ENCODE measurements at places on chromosomes 1 and 21.

DNA sequence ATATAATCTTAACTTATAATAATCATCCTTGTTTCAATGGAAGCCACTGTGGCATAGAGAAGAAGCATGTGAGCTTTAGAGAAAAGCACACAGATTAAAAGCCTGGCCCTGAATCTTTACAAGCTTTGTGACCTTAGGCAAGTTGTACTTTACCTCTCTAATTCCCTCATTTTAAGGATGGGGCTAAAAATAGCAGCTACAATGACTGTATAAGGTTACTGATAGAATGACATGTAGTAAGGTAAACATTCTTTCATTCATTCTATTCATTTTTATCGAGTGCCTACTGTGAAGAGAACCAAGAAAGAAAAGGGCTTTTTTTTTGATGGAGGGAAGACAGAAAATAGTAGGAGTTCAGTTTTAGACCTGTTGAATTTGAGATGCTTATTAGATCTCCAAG, 25.6 kb downstream of the CDKN2C start:
- no peak for DNase-seq

- DNase-seq, result no peak
These were observed at the start of gene EPHA8 for GRCh38 chr1:22562584-22563583. EPHA8 (plus strand) TSS chr1:22563489; CDS start chr1:22563636, 147 bp downstream.

- no peak for DNase-seq
These were observed 113.5 kb upstream of the CD34 start for GRCh38 chr1:208024406-208024805.

DNA sequence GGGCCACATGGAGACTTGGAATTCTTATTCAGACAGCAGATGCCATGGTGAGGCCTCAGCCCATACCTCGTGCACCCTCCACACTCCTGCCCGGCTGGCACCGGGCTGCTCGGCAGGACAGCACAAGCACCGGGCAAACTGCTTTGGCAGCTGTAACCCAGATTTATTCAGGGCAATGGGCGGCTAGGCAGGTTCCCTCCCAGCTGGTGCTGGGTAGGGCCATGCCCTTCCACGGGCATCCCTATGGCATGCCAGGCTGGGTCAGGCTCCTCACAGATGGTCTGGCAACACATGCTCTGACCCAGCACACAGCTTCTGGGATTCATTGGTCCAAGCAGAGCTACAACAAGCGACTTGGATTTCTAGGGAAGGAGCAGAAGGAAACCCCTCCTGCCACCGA, 53.4 kb downstream of the ATP1A1 start:
- no peak for DNase-seq

- DNase-seq, result no peak
These were observed 2.4 kb downstream of the THAP3 start for GRCh38 chr1:6627031-6627430.

DNA sequence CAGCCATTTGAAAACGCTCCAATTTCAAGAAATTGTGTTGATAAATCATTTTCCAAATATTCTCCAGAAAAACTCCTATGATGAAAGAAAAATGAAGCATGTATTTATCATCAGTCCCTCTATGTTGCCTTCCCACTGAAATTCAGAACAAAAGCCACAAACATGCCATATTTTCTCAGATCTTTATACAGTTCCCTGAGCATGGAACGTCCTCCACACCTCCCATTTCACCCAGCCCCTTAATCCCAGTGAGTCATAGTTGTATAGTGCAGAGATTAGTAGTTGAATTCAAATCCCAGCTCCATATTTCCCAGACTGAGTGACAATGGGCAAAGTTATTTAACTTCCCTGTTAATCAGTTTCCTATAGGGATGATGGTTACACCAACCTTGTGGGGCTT, 20.6 kb upstream of the NPL start:
- no peak for DNase-seq

DNA sequence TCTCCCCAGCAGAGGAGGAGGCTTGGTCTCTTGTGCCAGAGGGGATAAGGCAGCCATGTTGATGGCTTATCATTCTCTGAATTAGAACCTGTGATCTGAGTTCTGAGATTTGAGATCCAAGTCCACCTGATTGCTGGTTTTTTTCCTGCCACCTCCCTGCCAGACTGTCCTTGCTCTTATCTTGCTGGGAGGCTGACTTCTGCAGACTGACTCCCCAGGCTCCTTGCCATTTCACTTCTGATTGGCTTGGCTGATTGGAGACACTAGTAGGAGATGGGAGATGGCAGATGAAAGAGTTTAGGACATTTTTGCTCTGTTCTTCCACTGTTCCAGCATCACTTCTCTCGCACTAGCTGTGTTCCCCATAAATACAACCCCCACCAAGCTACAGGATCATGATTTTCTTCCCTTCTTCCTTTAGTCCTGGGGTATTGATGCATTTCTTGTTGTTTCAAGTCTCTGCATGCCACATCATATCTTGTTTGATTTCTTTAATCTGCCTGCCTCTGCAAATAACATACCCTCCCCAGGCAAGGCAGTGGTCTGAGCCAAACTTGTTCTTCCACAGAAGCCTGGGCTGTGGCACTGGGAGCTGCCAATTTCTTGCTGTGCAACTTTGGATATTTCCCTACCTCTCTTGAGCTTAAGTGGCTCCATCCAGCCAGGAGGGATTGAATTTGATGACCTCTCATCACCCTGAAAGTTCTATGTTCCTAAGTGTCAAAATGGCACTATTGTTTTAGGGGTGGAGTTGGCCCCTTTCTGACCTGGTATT, 963 bp upstream of the CYP4B1 start:
- no peak for DNase-seq

DNA sequence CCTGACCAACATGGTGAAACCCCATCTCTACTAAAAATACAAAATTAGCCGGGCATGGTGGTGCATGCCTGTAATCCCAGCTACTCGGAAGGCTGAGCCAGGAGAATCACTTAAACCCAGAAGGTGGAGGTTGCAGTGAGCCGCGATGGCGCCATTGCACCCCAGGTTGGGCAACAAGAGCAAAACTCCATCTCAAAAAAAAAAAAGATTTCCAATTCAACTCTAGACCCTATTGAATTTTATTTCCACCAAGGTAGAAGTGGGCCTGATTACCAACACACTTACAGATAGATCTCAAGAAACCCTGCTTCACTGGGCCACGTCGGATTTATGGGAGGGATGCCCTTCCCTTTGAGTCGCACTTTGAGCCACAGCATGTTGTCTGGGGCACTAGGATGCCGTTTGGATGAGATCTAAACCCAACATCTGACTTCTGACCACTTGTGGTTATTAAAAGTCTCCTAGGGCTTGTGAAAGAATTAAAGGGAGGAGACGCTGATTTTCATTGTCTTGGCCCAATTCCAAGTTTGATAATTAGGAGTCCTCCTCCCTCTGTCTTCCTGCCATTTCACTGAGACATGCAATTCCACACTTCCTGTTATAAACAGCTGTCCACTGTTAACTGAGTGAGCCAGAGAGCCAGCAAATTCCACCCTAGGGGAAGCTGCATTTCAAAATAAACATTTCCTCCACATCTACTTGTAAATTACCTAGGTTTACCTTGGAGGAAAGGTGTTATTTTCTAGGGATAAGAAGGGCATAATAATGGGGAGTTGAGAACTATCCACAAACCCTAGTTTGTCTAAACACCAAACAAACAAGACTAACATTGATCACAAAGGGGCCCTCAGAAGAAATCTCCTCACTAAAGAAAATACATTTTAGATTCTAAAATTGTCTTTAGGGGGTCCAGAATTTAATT, 5.2 kb upstream of the RERE start:
- DNase-seq, result no peak

DNA sequence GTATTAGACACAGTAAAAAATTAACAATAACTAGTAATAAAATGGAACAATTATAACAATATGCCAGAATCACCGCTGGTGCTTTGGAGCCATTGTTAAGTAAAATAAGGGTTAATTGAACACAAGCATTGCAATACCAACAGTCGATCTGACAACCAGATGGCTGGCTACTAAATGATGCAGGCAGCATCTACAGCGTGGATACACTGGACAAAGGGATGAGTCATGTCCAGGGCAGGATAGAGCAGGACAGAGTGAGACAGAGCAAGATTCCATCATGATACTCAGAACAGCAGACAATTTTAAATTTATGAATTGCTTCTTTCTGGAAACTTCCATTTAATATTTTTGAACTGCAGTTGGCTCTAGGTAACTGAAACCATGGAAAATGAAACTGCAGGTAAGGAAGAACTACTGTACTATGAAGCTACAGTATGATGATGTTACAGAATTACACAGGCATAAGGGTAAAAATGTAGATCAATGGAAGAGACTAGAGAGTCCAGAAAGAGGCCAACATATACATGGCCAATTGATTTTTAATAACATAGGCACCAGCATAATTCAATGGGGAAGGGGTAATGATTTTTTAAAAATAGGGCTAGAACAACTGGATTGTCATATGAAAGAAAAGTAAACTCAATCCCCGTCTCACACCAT, 168.7 kb downstream of the RRAGC start:
- DNase-seq, result no peak

- DNase-seq, result no peak
These were observed 300.3 kb downstream of the TTLL7 start for GRCh38 chr1:83698644-83699043.

DNA sequence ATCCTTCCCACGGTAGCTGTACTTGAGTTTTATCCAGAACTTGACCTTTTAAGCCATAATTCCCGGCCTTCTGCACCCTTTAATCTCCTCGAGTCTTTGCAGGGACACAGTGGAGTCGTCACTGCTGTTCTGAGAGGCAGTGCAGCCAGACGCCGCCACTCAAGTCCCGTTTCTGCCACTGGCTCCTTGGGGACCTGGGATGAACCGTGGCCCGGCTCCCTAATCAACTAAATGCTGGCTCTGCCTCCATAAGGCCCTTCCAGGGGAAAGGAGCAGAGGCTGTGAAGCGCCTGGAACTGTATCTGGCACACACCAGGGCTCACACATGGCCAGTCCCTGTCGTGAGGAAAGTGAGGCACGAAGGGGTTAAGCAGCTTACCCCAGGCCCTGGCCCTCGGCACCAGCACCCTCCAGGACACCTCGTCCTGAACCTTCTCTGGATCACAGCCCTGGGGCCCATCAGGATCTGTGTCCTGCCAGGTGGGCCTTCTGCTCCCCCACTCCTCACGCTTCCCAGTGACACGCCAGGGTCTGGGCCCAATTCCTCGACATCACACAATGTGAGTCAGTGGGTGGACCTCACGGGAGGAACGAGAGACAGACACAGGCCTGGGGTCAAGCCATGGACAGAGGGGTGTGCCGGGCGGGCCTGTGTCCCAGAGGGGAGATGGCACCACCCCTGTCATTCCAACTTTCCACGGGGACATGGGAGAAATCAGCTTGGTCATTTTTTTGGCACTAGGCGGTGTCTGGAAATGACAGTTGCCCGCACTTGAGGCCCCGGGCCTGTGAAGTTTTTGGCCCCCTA, 23.5 kb upstream of the C1orf174 start:
- no peak for DNase-seq

DNA sequence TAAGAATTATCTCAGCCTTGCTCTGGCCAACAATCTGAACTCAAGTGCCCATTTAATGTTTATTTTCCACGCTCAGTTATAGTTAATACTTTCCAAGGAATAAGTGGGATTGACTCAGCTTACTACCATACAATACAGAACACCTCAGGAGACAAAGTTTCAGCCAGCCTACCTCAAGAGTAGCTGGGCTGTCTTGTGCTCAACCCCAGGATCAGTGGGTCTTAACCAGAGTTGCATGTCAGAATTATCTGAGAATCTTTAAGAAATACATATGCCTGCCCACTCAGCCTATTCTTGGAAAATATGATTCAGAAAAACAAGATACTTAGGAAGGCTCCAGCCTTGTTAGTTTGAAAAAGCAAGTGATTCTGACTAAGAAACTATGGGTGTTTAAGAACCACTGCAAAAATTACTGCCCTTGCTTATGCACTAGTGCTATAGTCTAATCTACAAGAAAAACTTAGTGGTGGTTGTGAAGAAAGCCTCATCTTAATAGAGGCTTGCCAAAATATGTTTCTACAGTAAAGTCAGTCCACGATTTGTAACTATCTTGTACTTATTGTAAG, 20.4 kb downstream of the CDC7 start:
- DNase-seq, result no peak

DNA sequence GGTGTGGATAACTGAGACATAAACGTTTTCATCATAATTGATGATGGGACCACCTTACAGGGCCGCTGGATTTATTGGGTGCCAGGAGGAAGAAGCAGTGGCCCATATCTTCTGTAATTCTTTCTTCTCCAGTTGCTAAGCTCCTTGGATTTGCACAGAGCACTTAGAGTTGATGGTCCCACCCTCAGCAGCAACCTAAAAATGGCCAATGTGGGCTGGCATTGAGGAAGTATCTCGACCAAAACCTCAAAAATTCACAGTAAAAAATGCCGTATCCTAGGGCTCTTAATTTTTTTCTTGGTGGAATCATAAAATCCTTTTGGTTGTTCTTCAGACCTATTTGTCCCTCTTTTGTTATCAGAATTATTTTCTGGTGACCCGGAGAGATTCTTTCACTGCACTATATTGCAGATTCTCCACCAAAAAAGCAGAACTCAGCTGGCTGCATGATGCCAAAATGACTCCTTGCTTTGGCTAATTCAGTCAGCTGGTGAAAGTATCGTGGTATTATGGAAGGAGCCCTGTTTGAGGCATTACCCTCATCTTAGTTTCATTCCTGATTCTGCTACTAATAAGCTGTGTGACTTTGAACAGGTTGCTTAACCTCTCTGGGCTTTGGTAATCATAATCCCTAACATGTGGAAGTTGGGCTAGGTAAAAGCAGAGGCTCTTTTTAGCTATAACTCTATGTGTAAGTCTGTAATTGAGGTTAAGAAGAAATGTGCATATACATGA, 27.6 kb downstream of the KIRREL1 start:
- no peak for DNase-seq

DNA sequence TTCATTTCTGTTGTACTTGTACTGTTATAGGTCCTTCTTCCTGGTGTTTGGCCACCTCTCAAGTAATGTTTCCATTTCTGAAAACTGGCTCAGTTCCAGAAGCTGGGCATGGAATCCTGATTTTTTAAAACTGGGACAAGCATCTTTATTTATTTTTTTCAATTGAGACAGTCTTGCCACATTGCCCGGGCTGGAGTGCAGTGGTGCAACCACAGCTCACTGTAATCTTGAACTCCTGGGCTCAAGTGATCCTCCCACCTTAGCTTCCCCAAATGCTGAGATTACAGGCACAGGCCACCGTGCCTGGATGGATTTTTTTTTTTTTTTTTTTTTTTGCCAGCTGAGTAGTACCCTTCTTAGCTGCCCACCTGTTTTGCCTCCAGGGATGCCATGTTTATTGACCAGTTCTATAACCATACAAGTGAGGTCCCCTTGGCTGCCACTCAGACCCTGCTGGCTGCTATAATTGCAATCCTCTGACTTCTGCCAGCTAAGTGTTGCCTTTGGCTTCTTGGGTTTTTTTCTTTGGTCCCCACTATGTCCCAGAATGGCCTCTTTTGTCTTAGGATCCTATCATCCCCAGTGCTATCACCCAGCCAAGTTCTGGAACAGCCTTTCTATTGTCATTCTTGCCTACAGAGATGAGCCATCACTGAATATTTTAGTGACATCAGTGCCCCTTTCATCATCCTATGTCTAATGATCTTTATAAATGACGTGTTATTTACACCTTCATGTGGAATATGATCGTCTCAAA, 3.9 kb upstream of the DIP2A start:
- DNase-seq, result no peak

DNA sequence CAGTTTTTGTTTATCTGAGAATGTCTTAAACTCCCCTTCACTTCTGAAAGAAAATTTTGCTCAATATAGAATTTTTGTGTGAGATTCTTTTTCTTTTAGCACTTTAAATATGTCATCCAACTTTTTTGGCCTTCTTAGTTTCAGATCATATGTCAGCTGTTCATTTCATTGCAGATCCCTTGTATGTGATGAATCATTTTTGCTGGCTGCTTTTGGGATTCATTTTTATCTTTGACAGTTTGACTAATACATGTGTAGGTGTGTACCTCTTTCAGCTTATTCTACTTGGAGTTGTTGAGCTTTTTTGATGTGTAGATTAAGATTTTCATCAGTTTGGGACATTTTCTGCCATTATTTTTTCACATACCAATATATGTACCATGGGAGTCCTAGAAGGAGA, 156.8 kb downstream of the FASLG start:
- no peak for DNase-seq
